Sigmoid colon (tissue), 7 donors: ENCODE measurements at places on chromosomes 2 and 18. TPM values are rescaled to one million over a fixed set of nuclear protein-coding genes. Genes with fewer than 3 reads are reported as not detected.
A peak's percentile ranks its signal among the peaks of the same experiment; 100 is the strongest.

DNA sequence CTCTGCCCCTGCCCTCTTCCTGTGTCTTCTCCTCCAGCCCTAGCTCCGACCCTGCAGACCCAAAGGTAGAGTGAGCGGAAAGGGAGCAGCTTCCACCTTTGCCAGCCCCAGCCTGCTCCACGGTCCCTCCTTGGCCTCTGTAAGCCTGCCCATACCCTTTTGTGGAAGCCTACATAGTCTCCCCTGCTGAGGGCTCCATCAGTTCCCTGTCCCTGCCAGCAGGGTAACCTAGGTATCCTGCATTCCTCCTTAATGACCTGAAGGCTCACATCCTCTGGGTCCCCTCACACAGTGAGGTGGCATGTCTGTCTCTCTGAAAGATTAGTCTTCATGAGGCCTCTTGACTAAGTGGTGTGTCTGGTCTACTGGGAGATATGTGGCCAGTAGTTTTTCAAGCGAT, 20.5 kb upstream of the ACKR3 start:
- H3K27me3 ChIP-seq: no peaks in the 10 kb centered on the region
- H3K27ac ChIP-seq: no peak overlapping the region
- no peaks in the 10 kb centered on the region for H3K4me1 ChIP-seq
- DNase-seq: no peak
- no peaks in the 10 kb centered on the region for H3K36me3 ChIP-seq

GRCh38 chr2:214135966-214136365, 274.9 kb upstream of the VWC2L start:
- no peak overlapping the region for H3K4me3 ChIP-seq
- H3K4me1 ChIP-seq: no peaks in the 10 kb centered on the region
- no peak overlapping the region for H3K27ac ChIP-seq
- DNase-seq: no peak
- H3K27me3 ChIP-seq: no peaks in the 10 kb centered on the region

- no peaks in the 10 kb centered on the region for H3K4me1 ChIP-seq
- no peak overlapping the region for H3K27ac ChIP-seq
- H3K27me3 ChIP-seq: no peaks in the 10 kb centered on the region
- H3K36me3 ChIP-seq: no peaks in the 10 kb centered on the region
- DNase-seq: no peak
- H3K4me3 ChIP-seq: no peak overlapping the region
Observed at GRCh38 chr2:20737505-20737904, 70.6 kb downstream of the GDF7 start.

DNA sequence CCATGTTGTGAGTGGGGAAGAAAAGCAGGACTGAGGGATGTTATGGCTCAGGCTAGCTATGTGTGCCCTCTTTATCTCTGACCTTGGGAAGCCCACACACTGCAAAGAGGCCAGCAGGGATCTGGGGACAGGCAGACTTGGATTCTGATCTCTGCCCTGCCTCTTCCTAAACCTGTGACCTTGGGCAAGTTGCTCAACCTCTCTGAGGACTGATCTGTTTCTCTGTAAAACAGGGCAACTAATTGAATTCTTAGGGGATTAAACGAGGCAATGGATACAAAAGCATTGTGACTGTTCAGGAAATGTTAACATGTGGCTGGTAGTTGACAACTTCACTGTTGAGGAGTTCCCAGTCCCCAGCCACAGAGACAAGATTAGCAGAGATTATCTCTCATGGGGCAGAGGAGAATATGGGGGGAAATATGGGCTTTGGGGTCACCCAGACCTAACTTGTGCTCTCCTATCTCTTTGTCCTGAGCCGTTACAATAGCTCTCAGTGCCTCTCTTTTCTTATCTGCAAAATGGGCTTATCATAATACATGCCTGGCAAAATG, 184.7 kb upstream of the GLI2 start:
- H3K36me3 ChIP-seq: no peaks in the 10 kb centered on the region
- H3K4me3 ChIP-seq: no peak overlapping the region
- H3K4me1 ChIP-seq: peaks cover 29% of the 10 kb centered on the region
- no peak overlapping the region for H3K27ac ChIP-seq
- no peak for DNase-seq
- no peaks in the 10 kb centered on the region for H3K27me3 ChIP-seq

DNA sequence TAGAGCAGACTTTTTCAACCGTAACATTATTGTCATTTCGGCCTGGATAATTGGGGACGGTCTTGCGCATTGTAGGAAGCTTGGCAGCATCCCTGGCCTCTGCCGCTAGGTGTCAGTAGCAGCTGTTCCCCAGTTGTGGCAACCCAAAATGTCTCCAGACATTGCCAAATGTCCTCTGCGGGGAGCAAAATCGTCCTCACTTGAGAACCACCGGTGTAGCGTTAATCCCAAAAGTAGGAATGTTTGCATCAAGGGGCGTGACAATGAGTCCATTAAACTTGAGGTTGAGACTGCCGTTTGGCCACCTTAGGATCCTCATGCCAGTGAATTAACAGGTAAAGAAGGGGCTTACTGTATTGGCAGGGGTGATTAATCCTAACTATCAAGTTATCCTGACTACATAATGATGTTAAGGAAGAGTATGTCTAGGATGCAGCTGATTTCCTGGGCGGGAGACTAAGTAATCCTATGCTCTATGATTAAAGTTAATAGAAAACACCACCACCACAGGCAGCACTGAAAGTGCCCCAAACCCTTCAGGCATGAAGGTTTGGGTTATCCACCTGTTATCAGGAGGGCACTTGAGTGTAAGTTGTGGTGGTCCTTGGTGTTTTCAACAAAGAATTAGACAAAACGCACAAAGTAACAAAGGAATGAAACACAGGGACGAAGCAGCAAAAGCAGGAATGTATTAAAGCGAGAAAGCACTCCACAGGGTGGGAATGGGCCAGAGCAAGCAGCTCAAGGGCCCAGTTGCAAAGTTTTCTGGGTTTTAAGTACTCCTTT, 4.9 kb upstream of the ZC3H8 start:
- H3K4me3 ChIP-seq: no peak overlapping the region
- H3K4me1 ChIP-seq: peaks cover 8% of the 10 kb centered on the region
- H3K27ac ChIP-seq: no peak overlapping the region
- DNase-seq: peak; percentile 91
- H3K36me3 ChIP-seq: no peaks in the 10 kb centered on the region
- H3K27me3 ChIP-seq: no peaks in the 10 kb centered on the region

GRCh38 chr2:122707224-122707824, 951.9 kb downstream of the TSN start:
- no peak for DNase-seq
- H3K4me1 ChIP-seq: no peaks in the 10 kb centered on the region

DNA sequence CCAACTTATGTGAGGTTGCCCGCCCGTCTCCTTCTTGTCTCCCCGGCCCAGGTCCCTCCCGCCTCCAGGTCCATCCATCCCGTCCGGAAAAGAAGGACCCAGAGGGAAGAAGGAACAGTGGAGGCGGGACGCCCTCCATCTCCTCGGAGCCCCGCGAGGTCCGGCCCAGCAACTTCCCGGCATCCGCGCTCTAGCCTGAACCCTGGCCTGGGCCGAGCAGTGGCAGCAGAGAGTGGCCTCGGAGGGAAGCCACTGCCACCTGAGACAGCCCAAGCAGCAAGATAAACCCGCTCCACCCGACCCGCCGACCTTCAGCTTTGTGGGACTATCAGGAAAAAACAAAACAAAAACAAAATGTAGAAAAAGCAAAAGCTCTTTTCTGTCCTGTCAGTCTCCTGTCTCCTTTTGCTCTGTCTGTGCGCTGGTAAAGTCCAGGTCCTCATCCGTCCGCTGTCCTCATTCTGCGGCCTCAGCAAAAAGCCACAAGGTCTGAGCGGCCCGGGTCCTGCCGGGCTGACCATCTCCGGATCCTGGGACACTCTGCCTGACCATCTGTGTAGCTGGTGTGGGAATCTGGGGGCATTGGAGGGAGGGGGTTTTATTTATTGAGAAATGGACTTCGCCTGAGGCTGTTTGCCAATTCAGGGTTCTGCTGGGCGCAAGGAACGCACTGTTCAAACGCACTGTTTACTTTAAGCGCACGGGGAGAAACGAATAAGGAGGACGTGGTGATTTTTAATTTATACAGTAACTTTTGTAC, 3.1 kb downstream of the DLX1 start:
- no peak overlapping the region for H3K27ac ChIP-seq
- peaks cover 37% of the 10 kb centered on the region for H3K4me1 ChIP-seq
- no peaks in the 10 kb centered on the region for H3K36me3 ChIP-seq

DNA sequence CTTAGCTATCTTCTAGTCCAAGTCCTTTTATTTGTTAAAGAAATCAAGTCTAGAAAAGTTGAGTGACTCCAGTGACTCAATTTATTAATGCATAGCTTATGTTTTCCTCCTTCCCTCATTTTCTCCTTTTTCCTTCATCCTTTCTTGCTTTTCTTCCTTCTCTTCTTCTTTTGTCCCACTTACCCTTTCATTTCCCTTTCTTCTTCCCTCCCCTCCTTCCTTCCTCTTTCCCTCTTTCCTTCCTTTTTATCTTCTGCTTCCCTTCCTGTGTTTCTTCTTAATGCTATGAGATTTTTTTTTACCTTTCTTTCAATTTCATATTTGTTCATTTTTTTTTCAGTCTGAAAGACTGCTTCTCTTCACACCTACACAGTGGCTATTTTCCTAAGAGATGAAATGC, 555.5 kb downstream of the PIK3C3 start:
- H3K4me3 ChIP-seq: no peak overlapping the region
- H3K27me3 ChIP-seq: no peaks in the 10 kb centered on the region
- H3K36me3 ChIP-seq: no peaks in the 10 kb centered on the region
- DNase-seq: no peak
- no peak overlapping the region for H3K27ac ChIP-seq
- no peaks in the 10 kb centered on the region for H3K4me1 ChIP-seq

GRCh38 chr2:33391529-33392255, 84.8 kb upstream of the RASGRP3 start:
- peak overlapping the region; percentile 33 for H3K27ac ChIP-seq
- H3K36me3 ChIP-seq: no peaks in the 10 kb centered on the region
- no peak overlapping the region for H3K4me3 ChIP-seq
- DNase-seq: no peak
- no peaks in the 10 kb centered on the region for H3K4me1 ChIP-seq
- H3K27me3 ChIP-seq: no peaks in the 10 kb centered on the region

GRCh38 chr2:118763797-118764196, 83.7 kb downstream of the EN1 start:
- H3K4me1 ChIP-seq: no peaks in the 10 kb centered on the region
- peaks cover 8% of the 10 kb centered on the region for H3K27me3 ChIP-seq
- no peaks in the 10 kb centered on the region for H3K36me3 ChIP-seq
- H3K4me3 ChIP-seq: no peak overlapping the region
- DNase-seq: no peak

DNA sequence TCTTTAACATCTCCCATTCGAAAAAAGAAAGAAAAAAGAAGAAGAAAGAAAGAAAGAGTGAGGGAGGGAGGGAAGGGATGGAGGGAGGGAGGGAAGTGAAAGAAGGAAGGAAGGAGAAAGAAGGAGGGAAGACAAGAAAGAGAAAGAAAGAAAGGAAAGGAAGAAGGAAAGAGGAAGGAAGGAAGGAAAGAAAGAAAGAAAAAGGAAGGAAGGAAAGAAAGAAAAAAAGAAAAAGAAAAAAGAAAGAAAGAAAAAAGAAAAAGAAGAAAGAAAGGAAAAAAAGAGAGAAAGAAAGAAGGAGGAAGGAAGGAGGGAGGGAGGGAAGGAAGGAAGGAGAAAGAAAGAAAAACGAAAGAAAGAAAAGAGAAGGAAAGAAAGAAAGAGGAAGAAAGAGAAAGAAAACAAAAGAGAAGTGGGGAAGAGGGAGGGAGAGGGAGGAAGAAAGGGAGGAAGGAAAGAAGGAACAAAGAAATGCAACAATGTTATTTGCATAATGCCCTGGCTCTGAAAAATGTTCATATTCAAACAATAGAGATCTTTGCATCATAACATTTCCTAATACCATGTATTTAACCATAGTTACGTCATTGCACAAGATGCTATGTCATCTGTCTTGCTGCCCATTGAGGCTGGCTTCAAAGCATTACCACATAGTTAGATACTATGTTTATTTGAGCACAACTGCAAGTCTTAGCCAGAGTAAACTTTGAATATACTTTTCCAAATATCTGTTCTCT, 550.6 kb downstream of the DSC3 start:
- H3K27ac ChIP-seq: no peak overlapping the region
- no peaks in the 10 kb centered on the region for H3K4me1 ChIP-seq
- no peaks in the 10 kb centered on the region for H3K27me3 ChIP-seq
- H3K36me3 ChIP-seq: no peaks in the 10 kb centered on the region

DNA sequence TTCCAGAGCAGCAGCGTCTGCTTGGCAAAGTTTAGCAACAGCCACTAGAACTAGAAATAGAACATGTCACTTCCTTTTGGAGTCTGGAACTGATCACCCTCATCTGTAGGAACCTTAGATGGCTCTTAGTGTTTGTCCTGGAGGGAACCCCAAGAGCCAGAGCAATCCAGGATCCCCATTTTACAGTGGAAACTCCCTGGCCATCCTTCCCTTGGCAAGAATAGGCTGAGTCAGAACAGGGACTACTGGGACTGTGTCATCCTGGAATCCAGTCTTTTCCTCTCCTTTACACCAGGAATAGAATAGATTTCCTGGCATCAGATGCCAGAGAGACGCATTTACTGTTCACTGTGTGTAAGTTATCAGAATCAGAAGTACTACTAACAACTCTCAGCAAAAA, 33.2 kb upstream of the GRHL1 start:
- H3K36me3 ChIP-seq: no peaks in the 10 kb centered on the region
- H3K4me1 ChIP-seq: no peaks in the 10 kb centered on the region
- no peak for DNase-seq
- H3K27me3 ChIP-seq: no peaks in the 10 kb centered on the region
- H3K27ac ChIP-seq: no peak overlapping the region

FARSB gene
- polyA plus RNA-seq: 12.9 TPM

AKAIN1 gene
- polyA plus RNA-seq: not detected

GATA6 gene
- polyA plus RNA-seq: 13.6 TPM

CCDC148 gene
- not detected for polyA plus RNA-seq

THOC1 gene
- polyA plus RNA-seq: 21.4 TPM
